ENCODE measurements at places on chromosomes 16 and 17.
A peak's percentile ranks its signal among the peaks of the same experiment; 100 is the strongest.

DNA sequence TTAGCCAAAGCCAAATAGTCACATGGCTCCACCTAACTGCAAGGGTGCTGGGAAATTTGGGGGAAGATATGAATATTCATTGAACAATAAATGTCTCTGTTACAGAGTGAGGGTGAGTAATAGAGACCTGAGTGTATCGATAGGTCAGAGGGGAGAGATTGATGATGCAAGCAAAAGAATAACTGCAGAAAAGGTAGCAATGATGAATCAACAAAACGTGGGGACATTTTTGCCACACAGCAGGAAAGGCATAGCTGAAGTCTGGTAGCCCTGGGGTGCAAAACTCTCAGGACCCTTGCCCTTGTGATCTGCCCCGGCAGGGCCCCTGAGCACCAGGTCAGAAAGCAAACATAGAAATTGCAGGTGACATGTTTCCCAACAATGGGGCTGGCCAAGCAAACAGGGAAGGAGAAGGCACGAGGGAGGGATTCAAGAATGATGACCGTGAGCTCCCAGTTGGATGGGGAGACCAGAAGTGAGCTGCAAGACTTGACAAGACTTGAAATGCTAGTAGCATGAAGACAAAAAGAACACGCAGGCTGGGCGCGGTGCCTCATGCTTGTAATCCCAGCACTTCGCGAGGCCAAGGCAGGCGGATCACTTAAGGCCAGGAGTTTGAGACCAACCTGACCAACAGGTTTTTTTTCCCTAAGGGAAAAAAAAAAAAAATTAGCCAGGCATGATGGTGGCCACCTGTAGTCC is 12.7 kb upstream of the HERPUD1 start:
- no peak for DNase-seq

GRCh38 chr16:10578474-10579316 is 1.7 kb downstream of the EMP2 start:
- DNase-seq: no peak

DNA sequence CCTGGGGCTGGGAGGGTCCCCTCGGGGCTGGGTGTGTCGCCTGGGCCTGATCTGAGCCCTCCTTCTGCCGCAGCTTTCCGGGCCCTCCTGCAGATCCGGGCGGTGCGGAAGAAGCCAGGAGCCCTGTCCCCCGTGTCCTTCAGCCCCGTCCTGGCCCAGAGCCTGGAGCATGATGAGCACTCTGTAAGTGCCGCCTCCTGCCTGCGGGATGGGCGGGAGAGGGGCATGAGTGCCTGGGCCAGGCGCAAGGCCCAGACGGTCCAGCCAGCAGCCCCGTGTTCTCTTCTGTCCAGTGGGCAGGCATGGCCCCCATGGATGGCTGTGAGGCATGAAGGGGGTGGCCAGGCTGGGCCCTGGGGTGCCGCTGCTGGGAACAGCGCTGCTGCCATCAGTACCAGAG is 16.0 kb upstream of the NUDT16L1 start:
- no peak for DNase-seq

DNA sequence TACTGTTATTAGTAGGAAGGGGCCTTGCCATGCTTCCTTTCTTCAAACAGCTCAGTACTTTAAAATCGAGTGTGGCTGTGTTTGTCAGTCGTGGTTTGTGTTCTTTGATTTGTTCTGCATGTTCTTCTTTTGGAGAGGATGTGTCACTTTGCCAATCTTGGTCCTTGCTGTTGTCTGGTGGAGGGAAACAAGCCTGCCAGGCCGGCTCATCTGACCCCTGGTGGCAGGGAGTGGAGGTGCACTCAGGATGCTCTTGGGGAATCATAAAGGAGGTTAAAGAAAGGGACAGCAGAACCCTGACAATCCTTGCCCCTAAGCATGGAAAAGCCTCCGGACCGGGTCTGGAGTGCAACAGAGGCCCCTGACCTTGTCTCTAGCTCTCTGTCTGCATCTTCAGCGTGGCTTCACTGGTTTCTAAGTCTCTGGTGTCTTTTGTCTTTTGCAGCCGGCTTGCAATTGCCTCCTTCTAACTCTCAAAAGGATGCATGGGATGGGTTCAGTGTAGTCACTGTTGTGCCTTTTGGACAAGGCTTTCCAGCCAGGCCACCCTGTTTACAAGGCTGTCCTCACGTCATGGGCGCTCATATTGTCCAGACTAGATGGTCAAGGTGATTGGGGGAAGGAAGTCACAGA is 135.8 kb downstream of the WWOX start:
- peak; percentile 47 for DNase-seq

DNA sequence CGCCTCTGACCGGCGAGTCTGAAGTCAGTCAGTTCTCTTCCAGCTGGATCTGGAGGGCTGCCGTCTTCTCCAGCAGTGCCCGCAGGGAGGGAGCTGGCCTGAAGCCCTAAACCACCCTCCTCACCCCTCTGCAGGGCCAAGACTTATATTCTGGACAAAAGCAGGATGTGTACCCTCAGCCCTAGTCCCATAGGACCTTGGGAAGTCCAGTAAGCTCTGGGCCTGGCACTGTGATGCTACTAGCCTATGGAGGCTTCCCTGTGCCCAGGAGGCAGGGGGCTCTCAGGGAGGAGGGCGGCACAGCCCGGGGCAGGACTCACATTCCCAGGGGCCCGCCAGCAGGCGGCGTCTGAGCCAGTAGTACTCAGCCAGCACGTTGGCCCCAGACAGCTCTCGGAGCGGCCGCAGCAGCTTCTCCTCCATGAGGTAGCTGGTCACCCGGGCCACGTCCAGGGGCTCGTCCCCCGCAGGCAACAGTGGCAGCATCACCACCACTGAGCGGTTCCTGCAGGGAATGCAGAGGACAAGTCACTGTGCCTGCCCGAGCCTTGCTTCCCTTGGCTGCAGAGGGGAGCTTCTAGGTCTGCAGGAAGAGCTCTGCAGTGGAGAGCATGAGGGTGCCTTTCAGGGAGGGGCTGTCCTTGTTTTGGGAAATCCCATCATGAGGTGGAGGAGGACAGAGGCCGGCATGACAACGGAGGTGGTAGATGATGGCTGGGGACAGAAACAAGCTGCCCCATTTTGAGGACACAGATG is 41.7 kb downstream of the RMI2 start:
- no peak for DNase-seq

GRCh38 chr17:7644775-7645174 is 6.0 kb upstream of the ATP1B2 start:
- DNase-seq: peak; percentile 41

GRCh38 chr16:89383095-89384003 is 107.0 kb downstream of the ANKRD11 start:
- DNase-seq: no peak

DNA sequence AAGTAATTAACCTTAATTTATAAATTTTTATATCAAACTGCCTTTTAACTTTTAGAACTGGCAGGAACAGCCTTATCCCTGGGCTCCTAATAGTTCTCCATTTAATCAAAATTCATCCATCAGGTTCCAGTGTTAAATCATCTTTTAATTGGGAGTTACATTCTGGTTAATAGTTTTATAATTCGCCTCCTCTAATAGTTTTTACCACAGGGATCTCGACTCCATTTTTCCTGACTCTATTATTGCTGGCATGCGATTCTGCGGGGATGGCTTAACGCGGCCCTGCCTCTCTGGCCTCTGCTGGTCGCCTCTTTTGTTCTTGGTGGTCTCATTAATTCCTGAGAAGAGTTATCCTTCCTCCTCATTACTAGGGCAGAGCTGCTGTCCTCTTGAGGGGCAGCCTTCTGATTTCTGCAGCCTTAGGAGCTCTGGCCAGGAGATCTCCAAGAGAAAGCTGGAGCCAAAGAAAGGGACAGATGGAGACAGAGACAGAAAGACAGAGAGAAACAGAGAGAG is 71.1 kb downstream of the MRM1 start:
- DNase-seq: no peak

DNA sequence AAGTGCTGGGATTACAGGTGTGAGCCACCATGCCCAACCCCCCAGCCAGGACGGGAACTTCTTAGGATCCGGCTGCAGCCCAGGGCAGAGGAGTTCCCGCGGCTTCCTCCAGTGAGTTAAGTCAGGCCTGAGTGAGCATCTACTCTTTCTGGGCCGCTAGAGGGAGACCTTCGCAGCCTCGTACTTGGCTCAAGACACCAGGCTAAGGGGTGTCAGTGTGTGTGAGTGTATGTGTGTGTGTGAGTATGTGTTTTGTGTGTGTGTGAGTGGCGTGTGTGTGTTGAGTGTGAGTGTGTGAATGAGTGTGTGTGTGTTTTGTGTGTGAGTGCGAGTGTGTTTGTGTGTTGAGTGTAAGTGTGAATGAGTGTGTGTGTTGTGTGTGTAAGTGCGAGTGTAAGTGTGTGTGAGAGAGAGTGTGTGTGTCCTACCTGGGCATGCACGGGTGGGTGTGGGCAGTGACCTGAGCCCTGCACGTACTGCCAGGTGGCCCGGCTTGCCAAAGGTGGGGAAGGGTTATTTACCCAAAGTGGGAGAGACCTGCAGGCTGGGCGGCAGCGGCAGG is 58.5 kb downstream of the TMEM235 start:
- peak; percentile 83 for DNase-seq

- peak; percentile 76 for DNase-seq
Observed at GRCh38 chr16:74601126-74601871, 5.6 kb downstream of the GLG1 start.

DNA sequence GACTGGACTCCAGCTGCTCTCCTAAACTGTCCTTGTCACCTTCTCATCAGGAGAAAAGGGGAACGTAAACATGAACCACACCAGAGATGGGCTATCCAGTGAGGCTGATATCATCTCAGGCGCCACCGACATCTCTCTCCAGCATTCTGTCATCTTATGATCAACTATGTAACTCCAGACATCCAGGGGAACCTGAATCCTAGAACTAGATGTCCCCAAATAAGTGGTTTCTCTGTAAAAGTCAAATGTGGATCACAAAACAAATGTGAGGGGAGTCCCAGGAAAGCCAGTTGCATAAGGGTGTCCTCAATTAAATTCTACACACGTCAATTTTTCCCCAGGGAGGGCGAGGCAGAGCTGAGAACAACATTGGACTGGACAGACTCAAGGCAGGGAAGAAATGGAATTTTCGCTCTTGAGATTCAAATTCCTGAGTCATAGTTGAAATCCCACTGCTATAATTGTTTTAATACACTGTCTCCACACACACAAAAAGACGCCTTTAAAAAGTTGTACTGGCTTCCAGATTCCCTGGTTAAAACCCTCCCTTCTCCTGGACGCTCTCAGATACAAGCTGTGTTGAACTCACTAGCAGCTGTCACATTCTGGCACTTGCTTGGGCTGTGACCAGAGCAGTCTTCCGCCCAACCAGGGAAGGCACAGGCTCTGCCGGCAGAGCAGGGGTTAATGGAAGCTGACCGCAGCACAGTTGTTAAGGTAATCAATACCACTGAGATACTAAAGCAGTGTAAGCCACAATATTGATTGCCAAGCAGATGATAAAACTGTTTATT is 62.6 kb downstream of the ZFHX3 start:
- DNase-seq: no peak

- no peak for DNase-seq
Observed at GRCh38 chr17:81476097-81476496, 36.5 kb downstream of the ACTG1 start.

- DNase-seq: peak; percentile 43
Observed at GRCh38 chr16:29809850-29810698, 1.9 kb upstream of the PRRT2 start.

GRCh38 chr16:23699100-23699499 is 13.9 kb downstream of the ERN2 start:
- peak; percentile 22 for DNase-seq

- DNase-seq: no peak
Observed at GRCh38 chr17:46809110-46809571, 9.4 kb downstream of the WNT3 start.

GRCh38 chr16:75250089-75250808 is 1.2 kb downstream of the BCAR1 start:
- no peak for DNase-seq
